Occipital lobe (tissue), 3 donors: ENCODE measurements at places on chromosomes 11 and 22. TPM values are rescaled to one million over a fixed set of nuclear protein-coding genes. Genes with fewer than 3 reads are reported as not detected.

The OR2AG2 gene
- 0.47 TPM for total RNA-seq

- no peak for DNase-seq
These were observed 32.8 kb downstream of the KCNE3 start for GRCh38 chr11:74434528-74434927.

DNA sequence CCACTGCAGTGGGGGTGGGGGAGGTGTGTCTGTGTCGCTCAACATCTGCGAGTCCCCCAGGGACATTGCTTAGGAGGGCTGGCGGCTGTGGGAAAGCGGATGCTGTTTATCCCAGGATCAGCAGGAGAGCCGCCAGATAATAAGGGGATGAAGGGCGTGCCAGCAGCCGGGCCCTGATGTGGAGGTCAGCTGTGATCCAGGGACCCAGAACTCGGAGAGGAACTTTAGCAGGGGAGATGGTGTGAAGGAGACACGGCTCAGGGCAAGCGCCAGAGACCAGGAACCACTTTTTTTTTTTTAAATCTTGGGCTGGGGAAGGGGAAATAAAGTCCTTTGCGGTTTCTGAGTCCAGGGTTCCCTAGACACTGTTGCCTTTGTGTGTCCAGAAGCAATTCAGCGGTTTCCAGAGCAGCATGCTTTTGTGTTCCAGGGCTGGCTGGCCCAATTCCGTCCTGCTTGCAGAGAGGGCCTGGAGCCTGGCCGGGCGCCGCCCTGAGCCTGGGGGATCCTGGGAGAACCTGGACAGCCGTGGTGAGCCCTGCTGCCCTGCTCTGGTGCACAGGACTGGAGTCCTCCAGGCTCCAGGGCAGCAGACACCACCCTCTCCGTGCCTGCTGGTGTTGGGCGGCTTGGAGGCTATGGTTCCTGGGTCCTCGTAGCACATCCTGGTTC is at the start of gene GRAMD4:
Gene GRAMD4 (plus strand): TSS at position 557 of the 672 bp plus-strand sequence. CDS start 6,414 bp downstream, outside the sequence.
- peak; percentile 42 for DNase-seq

GRCh38 chr11:132032555-132032954 is 662.1 kb downstream of the NTM start:
- no peak for DNase-seq

- no peak for DNase-seq
These were observed 273.3 kb downstream of the BUD13 start for GRCh38 chr11:116499396-116500003.

DNA sequence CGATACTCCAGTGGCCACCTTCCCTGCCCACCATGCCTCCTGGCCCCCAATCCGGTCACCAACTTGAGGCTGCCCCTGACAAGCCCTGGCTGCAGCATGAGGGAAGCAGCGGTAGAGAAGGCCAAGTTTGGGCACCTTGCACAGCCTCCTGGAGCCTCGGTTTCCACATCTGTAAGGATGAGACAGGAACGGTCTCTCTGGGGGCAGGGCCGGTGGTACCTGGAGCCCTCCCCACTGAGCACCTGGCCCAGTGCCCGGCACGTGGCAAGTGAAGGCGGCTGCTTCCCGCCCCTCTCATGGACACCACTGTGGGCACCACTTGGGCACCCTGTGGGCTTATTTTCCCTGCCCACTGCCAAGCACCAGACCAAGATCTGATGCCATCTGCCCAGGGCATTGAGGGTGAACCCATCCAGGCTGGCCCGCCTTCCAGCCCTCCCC is 77.8 kb downstream of the CDKN1C start:
- DNase-seq = no peak
